IMR-90 (cell line): ENCODE measurements at places on chromosomes 1 and 21.

DNA sequence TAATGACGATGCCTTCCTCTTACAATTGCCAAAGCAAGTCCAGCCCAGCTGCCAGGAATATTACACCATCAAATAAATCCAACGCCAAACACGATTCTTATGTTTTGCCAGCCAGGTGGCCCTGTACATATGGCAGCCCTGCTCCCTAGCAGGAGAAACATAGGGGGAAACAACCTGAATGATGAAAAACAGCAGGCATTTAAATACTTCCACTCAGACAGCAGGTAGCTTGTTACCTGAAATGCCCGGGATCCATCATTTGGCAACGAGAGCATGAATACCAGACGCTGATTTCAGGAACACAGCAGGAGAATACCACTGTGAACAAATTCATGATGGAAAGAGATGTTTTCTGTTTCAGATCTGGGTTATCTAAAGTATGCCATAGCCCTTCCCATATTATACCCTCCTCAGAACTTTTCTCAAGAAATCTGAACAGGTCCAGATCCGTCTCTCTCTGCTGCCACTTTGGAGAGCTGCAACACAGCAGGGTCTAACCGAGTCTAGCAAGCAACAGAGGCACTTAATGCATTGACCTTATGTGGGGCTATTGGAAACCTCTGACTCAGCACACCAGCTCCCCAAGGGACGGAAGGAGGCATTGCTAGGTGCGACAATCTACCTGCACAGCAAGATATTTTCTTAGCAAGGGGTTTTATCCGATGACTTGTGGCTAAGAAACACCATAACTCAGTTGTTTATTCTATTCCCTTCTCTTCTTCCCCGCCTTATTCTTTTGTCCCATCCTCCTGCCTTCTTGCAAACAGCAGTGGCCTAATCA lies 166.3 kb downstream of the BARHL2 start:
- DNase-seq: no peak

- peak; percentile 30 for DNase-seq
These were observed 116.2 kb downstream of the HMCN1 start for GRCh38 chr1:185850366-185850765.

DNA sequence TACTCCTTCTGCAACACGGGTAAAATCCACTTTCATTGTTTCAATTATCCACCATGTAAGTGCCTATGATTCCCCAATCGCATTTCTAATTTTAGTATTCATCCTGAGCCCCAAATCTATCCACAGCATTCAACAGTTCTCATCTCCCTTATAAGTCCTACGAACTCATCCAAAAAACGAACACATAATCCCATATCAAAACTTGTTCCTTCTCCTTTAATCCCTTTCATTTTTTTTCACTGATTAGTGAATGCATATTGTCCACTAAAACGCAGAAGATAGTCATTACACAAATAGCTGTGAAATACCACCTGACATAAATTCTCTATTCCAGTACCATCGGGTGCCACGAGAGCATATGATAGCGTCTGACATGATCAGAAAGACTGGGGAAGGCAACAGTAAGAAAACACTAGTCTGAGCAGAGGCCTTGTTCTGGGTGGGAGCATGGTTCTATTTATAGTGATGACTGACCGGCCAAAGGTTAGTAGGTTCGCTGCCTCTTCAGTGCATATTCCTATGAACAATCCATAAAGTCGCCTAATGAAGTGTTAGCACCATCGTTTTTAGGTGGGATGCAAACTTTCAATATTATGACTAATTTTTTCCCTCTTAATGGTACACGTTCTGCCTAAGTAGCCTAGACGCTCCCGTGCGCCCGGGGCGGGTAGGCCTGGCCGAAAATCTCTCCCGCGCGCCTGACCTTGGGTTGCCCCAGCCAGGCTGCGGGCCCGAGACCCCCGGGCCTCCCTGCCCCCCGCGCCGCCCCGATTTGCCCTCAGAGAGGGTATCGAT lies 648 bp downstream of the ATP5PF start:
- peak; percentile 35 for DNase-seq

DNA sequence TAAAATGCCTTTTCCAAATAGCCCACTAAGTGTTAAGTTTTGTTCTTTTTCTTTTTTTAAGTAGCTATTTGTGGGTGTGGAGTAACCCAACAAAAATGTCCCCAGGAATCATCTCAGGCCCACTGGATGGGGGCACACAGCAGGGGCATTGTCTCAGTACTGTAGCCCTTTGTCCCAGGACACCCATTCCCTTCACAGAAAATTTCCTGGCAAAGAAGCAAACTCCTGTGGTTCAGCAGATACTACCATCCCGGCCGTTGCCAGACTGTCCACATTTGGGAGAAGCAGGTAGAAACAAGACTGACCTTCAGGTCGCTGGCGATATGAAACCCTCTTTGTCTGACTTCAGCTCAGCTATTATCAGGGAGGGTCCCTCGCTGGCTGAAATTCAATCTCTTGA lies 23.7 kb upstream of the SRRM1 start:
- no peak for DNase-seq

- peak; percentile 65 for DNase-seq
These were observed 57.8 kb upstream of the RAVER2 start for GRCh38 chr1:64686828-64687724.

GRCh38 chr1:84374991-84375696 lies 23.1 kb upstream of the DNASE2B start:
- DNase-seq: no peak

DNA sequence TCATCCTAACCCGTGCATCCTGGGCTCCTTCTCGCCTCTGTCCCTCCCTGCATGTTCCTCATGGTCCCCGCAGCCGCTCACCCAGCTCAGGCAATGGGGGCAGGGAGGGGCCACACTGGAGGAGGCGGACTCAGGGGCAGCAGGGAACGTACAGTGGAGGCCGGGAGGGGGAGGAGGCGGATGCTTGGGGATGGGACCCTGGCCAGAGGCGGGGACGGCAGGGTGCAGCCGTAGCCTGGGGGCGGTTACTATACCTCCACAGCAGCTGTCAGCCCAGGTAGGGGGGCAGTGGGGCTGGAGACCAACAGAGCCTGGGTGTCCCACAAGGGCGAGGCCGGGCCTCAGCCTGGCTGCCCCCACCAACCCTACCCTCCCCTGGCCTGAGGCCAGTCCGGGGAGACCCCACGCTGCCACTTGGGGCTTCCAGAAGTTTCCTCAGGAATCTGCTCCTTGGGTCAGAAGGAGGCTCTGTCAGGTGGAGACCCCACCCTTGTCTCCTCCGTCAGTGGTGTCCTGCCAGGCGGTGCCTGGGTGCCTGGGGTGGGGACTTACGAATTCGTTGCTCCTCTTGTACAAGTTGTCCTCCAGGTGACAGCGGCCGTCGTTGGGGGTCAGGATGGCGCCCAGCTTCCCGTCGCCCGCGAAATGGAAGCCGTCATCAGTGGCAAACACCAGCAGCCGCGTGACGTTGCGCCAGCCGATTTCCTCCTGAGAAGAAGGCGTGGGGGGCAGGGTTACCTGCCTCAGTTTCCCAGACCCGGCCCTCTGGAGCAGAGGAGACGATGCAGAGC lies 20.7 kb downstream of the ITGB2 start:
- no peak for DNase-seq

DNA sequence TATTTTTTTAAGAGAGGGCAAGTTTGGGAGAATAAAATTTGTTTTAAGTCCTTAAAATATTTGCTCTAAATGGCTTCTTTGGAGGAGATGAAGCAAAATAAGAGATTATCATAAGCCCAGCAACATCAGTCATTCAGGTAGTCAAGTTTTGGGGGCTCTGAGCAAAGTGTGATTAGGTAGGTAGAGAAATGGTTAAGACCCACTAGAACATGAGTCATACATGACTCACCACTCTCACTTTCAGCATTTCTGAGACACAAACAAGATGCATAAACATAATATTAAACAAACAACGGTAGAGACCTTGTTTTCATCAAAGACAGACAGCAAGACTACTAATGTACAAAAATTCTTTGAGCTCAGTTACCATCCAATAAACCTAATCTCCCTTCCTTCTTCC lies 272.2 kb downstream of the LMO4 start:
- peak; percentile 34 for DNase-seq
